Adrenal gland (tissue), 19 donors: ENCODE measurements at places on chromosomes 2 and 18. TPM values are rescaled to one million over a fixed set of nuclear protein-coding genes. Genes with fewer than 3 reads are reported as not detected.

ASNSD1 gene
- polyA plus RNA-seq, result 29.3 TPM

DLGAP1 gene
- 3.4 TPM for polyA plus RNA-seq

SLC30A3 gene
- polyA plus RNA-seq, result 1.3 TPM

TRIM43 gene
- polyA plus RNA-seq, result not detected

ATF2 gene
- 20.9 TPM for polyA plus RNA-seq

IL36G gene
- polyA plus RNA-seq, result not detected

NEB gene
- 7.3 TPM for polyA plus RNA-seq

NOL4 gene
- polyA plus RNA-seq, result 3.7 TPM

POTEC gene
- polyA plus RNA-seq, result not detected

SEMA4C gene
- polyA plus RNA-seq, result 14.6 TPM

SESTD1 gene
- polyA plus RNA-seq, result 5.6 TPM

NT5DC4 gene
- 0.56 TPM for polyA plus RNA-seq

AQP12B gene
- polyA plus RNA-seq, result 0.07 TPM

PTH2R gene
- 0.11 TPM for polyA plus RNA-seq

DSG4 gene
- not detected for polyA plus RNA-seq

PROM2 gene
- polyA plus RNA-seq, result 0.07 TPM

C2orf80 gene
- polyA plus RNA-seq, result not detected

TRPM8 gene
- not detected for polyA plus RNA-seq

METTL5 gene
- polyA plus RNA-seq, result 63.9 TPM

CDK15 gene
- 0.13 TPM for polyA plus RNA-seq

EFR3B gene
- polyA plus RNA-seq, result 18.5 TPM

TUBB8B gene
- polyA plus RNA-seq, result not detected

PKDCC gene
- polyA plus RNA-seq, result 170 TPM

ZNF2 gene
- polyA plus RNA-seq, result 2.1 TPM

FAM110C gene
- 5.7 TPM for polyA plus RNA-seq

OSBPL6 gene
- 0.98 TPM for polyA plus RNA-seq

CTIF gene
- polyA plus RNA-seq, result 33.4 TPM

LRP1B gene
- 0.90 TPM for polyA plus RNA-seq

CD8A gene
- 3.5 TPM for polyA plus RNA-seq

TNS1 gene
- 46.7 TPM for polyA plus RNA-seq

NT5C1B gene
- polyA plus RNA-seq, result not detected

TMEM178A gene
- polyA plus RNA-seq, result 46.4 TPM

INHBB gene
- 8.5 TPM for polyA plus RNA-seq

CNGA3 gene
- polyA plus RNA-seq, result 0.24 TPM

COL4A3 gene
- 53.6 TPM for polyA plus RNA-seq

MARCHF4 gene
- polyA plus RNA-seq, result 0.40 TPM

PRSS56 gene
- 0.07 TPM for polyA plus RNA-seq
